Effector CD4-positive, alpha-beta T cell (primary cell): ENCODE measurements at places on chromosomes 16 and 17.
A peak's percentile ranks its signal among the peaks of the same experiment; 100 is the strongest.

DNA sequence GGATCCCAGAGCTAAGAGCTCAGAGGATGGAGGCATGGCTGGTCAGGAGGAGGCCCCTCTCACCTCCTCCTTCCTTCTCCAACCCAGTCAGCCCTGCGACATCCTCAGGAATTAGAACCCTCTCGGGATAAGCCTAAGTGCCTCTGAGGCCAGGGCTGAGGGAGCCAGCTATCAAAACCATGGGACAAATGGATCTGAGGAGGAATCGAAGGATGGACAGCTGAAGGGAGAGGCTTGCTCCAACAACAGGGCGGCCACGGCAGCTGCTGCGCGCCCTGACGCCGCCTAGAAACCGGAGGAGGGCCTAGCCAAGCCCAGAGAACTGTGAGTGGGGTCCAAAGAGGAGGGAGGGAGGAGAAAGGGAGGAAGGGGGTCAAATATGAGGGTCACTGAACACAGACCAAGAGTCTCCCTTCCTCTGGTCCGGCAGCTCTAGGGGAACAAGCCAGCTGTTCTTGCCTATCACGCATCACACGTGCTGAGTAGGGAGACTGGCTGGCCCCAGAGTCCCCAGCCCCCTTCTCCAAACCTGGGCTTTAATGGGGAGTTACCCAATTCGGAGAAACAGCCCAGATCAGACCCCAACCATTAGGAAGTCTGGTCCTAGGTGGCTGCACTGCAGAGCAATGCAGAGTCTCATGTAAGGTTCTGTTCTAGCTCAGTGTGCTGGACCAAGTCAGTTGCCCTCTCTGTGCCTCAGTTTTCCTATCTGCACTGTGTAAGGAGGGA, 5.9 kb upstream of the HOXB13 start:
- DNase-seq = no peak

DNA sequence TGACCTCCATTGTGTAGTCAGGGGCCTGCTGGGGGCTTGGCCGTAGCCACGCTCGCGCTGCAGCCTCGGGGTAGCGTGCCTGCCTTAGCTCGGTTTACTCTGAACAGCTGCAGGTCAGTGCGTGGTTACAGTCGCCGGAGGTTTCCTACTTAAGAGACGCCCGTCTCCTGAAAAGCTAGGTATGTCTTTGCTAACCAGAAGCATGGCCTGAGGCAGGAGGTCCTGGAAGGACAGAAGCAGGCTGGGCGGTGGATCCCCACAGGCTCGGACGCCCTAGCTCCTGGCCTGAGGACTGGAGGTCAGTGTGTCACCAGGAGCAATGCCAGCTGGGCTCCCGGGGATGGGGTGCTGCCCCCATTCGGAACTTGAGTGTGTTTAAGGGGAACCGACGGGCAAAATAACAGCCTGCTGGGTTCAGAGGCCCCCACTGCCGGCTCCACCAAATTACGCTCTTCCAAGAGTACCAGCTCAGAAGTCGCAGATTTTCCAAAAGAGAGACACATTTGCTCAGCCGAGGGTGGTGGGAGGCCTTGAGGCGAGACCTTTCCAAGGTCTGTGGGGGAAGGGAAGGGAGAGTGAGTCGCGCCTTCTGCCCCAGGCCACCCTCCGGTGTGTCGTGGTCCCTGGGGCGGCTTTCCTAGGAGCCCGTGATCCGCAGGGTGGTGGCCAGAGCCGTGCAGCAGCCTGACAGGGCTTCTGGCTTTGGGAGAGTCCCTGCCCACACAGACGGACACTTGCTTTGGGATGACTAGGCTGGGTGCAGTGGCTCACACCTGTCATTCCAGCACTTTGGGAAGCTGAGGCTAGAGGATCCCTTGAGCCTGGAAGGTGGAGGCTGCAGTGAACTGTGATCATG, 3.9 kb upstream of the GNG13 start:
- DNase-seq = no peak

DNA sequence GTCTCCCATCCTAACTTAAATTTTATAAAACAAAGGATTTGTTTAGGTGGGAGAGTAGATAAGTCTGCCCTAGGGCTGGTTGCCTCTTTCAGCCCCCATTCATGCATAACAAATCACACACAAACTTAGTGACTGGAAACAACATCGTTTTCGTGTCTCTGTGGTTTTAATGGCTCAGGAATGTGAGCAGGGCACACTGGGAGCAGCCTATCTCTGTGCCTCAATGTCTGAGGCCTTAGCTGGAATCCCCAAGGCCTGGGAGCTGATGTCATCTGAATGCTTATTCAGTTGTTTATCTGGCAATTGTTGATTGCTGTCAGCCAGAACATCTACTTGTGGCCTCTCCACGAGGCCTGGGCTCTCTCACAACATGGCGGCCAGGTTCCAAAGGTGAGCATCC, 101.9 kb upstream of the HSBP1 start:
- DNase-seq = no peak

DNA sequence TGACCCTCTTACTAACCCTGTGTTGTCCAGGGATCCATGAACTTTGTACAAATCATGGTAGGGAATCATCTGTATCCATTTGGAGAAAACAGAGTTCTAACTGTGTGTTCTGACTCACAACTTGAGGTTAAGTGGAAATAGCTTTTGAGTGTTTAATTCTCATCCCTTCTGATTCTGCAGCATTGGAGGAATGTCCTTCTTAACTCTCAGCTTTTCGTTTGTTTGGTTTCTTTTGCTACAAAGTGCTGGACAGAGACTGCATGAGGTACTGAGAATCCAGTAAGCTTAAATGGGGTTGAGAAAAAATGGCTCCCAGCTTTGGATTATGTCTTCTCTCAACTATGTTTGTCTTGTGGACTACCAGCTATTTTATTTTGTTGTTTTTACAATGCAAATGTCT, 352.1 kb upstream of the KIF2B start:
- DNase-seq = no peak

DNA sequence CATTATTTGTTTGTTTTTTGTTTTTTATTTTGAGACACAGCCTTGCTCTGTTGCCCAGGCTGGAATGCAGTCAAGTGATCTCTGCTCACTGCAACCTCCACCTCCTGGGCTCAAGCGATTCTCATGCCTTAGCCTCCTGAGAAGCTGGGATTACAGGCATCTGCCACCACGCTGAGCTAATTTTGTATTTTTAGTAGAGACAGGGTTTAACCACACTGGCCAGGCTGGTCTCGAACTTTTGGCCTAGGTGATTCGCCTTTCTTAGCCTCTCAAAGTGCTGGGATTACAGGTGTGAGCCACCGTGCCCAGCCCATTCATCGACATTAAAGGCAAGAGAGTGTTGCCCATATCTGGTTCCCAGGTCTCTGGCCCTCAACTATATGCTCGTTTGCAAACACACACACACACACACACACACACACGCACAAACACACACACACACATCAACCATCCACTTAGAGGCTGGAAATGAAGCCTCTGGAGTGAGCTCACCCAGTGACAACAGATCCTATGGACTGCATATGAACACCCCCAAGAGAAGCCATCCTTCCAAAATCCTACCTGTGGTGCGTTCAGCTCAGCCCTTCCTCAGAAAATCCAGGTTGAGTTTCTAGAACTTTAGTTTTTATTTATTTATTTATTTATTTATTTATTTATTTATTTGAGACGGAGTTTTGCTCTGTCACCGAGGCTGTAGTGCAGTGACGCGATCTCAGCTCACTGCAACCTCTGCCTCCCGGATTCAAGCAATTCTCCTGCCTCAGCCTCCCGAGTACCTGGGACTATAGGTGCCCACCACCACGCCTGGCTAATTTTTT, 12.3 kb upstream of the SEPHS2 start:
- no peak for DNase-seq

- DNase-seq = peak; percentile 22
Measured at GRCh38 chr17:416293-417206, 63.9 kb upstream of the RPH3AL start.

- no peak for DNase-seq
Measured at GRCh38 chr17:6681671-6682070, 30.1 kb downstream of the C17orf100 start.

DNA sequence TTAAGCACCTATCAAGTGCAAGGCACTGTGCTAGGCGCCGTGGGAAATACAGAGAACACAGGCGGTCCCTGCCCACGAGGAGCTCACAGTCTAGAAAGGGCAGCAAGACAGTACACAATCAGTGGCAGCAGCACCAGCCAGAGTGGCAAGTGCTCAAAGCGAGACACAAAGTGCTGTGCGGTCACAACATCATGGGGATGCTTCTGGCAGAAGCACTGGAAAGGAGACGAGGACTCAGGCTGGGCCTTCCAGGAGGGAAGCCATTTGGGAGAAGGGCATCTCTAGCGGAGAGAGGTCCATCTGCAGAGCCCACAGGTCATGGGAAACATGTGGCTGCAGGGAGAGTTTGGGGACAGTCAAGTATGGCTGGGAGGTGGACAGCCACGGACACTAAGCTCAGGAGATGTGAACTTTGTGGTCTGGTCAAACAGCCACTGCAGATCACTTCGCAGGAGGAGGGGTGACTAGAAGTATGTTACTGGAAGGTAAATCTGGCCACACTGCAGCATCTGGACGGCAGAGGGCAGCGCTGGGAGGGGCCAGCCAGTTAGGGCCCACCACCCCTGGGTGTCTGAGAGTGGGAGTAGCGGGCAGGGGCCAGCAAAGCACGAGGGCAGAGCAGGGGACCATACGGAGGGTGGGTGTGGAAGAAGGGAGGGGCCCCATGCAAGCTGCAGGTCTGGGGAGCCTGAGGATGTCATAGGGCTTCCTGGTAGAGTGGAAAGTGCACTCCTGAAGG, 71.1 kb downstream of the N4BP1 start:
- DNase-seq = no peak

- no peak for DNase-seq
Measured at GRCh38 chr16:66294507-66294906, 72.0 kb upstream of the CDH5 start.

- DNase-seq = no peak
Measured at GRCh38 chr17:35423761-35424160, 8.5 kb downstream of the SLFN12 start.

GRCh38 chr17:72022328-72023275, 98.2 kb upstream of the SOX9 start:
- no peak for DNase-seq

GRCh38 chr17:73335591-73336407, 24.0 kb upstream of the CDC42EP4 start:
- DNase-seq = no peak

DNA sequence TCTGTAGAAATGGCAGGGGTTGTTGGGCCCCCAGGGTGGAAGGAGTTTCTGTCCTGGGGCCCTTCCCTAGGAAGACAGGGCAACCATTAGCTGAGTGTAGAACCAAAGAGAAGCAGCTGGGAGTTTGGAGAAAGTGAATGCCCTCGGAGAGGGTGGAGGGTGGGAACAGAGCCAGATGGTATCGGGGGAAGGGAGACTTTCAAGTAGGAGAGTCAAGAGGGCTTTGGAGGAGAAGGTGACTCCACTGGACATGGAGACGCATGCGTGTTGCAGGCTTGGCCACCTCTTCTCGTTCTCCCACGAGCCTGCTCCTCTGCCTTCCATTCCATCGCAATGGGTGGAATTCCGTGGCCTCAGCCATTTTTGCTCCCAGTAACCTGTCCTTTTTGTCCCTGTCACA, 19.4 kb downstream of the SLC47A1 start:
- DNase-seq = no peak

- DNase-seq = no peak
Measured at GRCh38 chr17:2511138-2511461, 588 bp downstream of the METTL16 start.

GRCh38 chr17:42472709-42473521, 14.2 kb downstream of the ATP6V0A1 start:
- no peak for DNase-seq

DNA sequence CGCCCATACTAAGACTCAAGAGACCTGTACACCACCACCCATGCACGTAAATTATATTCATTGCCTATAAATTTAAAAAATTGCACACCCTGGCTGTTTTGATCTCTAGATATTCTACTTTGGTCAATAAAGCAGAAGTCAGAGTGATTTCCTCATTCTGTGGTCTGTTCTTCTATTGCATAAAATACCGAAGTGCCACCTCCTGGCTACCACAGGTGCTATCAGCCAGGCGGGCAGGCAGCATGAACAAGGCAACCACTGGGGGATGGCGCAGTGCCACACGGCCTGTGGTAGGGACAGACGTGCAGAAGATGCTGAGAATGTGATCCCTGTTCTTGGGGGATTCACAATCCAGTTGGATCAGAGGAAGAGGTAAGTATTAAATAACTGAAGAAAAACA, 122.3 kb downstream of the CDK5R1 start:
- peak; percentile 50 for DNase-seq

GRCh38 chr17:56697190-56697589, 103.7 kb downstream of the NOG start:
- DNase-seq = no peak

GRCh38 chr17:67178555-67178954, 66.4 kb downstream of the HELZ start:
- DNase-seq = no peak

- no peak for DNase-seq
Measured at GRCh38 chr16:17306745-17307144, 164.0 kb downstream of the XYLT1 start.

GRCh38 chr17:32570081-32570396, 83.2 kb downstream of the CDK5R1 start:
- DNase-seq = no peak

- no peak for DNase-seq
Measured at GRCh38 chr17:5874486-5874885, 195.7 kb upstream of the WSCD1 start.

DNA sequence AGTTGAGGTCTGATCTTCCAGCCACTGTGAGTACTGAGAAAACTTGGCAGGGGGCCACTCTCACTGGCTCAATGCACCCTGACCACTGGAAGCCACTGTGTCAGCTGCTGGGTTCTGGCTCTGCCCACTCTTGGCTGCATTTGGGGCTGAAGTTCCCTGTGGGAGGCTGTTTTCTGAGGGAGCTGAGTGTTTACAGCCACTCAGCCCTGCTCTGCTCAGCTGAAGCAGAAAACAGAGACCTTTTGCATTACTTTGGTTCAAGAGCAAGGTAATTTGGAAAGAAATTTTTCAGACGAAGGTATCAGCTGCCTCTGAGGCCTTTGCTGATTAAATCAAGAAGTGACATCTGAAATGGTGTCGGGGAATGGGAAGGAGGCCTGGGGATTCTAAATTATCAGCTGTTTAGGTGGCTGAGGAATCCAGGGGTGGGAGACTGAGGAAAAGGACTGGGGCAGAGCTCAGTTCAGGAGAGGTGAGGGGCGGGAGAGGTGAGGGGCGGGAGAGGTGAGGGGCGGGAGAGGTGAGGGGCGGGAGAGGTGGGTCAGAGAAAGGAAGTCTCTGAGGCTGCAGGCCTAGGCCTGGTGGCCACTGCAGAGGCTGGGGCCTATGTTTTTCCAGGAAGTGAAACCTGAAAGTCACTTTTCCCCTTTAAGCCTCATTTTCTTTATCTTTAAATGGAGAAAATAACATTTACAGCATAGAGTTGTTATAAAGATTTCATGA, at the start of gene ACSM5:
Gene ACSM5 (plus strand): TSS at position 137 of the 723 bp plus-strand sequence. CDS start 1,951 bp downstream, outside the sequence.
- no peak for DNase-seq
